ENCODE measurements at places on chromosomes 7 and 10.

- DNase-seq, result no peak
These were observed 23.5 kb upstream of the CNNM2 start for GRCh38 chr10:102894466-102895213.

GRCh38 chr7:2247141-2247995 lies 5.3 kb downstream of the NUDT1 start:
- no peak for DNase-seq

DNA sequence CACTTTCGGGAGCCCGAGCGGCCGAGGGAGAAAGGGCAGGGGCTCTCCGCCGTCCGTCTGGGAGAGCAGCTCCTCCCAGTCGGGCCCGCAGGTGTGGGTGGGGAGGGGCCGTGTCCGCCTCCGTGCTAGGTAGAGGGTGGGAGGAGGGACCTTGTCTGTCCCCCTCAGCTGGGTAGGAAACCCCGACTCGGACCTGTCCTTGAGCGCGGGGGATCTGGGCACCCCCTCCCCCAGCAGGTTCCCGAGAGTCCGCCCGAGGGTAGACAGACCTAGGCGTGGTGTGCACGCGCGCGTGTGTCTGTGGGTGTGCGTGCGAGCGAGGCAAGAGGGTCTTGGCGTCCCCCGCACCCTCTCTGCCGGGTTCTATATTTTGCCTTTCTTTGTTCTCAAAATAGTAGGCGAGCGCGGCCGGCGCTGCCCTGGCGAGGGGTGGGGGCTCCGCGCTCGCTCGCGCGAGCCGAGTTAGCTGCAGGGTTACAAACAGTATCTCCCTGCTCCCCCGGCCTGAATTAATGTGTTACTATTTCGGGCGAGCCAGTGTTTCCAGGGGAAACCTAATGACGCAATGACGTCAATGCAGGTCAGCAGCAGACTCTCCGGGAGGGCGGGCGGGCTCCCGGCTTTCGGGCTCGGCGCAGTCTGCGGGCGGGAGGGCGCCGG lies 73.9 kb upstream of the LEP start:
- no peak for DNase-seq

DNA sequence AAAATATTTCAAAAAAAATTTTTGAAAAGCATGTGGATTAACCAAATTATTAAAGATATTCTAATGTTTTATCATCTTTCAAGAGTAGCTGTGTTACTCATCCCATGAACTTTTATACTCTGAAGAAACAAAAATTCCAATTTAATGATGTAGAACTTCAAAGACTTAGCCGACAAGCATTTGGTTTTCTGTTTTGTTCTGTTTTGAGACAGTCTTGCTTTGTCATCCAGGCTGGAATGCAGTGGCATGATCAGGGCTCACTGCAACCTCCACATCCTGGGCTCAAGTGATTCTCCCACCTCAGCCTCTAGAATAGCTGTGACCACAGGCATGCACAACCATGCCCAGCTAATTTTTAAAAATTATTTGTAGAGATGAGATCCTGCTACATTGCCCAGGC lies 17.8 kb upstream of the LCOR start:
- DNase-seq, result no peak

DNA sequence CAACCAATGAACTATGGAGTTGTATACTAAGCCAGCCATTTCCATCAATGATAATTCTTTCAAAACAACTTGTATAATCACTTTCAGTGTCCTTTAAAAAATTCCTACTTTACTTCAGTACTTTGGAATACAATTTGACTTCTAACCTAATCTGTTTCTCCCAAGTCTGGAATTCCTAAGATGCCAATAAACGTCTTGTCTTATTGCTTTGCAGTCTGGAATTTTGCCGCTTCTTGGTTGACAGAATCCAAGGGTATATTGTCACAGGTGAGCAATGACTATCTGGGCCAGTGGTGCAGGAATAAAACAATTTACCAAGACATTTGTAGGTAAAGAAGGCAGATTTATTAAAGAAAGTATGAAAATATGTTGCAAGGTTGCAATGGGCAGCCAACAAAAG lies 21.8 kb downstream of the RP9 start:
- no peak for DNase-seq

GRCh38 chr10:89574368-89574767 lies 39.0 kb upstream of the SLC16A12 start:
- DNase-seq, result no peak

GRCh38 chr10:19347621-19348020 lies 299.0 kb downstream of the MALRD1 start:
- DNase-seq, result no peak

GRCh38 chr10:71204746-71205145 lies 7.6 kb upstream of the UNC5B start:
- DNase-seq, result no peak

GRCh38 chr7:94240902-94241301 lies 153.8 kb upstream of the COL1A2 start:
- no peak for DNase-seq

- no peak for DNase-seq
These were observed 34.3 kb upstream of the ADAM12 start for GRCh38 chr10:126422567-126422966.

- DNase-seq, result no peak
These were observed 52.6 kb downstream of the LRRC72 start for GRCh38 chr7:16579216-16579615.

GRCh38 chr10:29668628-29669027 lies 33.9 kb upstream of the SVIL start:
- DNase-seq, result no peak

DNA sequence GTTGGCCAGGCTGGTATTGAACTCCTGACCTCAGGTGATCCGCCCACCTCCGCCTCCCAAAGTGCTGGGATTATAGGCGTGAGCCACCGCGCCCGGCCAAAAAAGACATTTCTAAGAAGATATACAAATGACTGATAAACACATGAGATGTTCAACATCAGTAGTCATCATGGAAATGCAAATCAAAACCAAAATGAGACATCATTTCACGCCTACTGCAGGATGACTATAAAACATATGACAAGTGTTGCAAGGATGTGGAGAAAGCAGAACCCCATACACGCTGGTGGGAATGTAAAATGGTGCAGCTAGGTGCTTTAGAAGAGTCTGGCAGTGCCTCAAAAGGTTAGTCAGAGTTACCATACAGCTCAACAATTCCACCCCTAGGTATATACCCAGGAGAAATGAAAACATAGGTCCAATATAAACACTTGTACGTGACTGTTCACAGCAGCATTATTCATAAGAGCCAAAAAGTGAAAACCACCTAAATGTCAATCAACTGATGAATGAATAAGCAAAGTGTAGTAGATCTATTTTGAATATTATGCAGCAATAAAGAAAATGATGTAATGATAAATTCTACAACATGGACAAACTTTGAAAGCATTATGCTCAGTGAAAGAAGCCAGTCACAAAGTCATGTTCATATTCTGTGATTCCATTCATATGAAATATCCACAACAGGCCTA lies 24.5 kb downstream of the TMEM209 start:
- DNase-seq, result no peak

DNA sequence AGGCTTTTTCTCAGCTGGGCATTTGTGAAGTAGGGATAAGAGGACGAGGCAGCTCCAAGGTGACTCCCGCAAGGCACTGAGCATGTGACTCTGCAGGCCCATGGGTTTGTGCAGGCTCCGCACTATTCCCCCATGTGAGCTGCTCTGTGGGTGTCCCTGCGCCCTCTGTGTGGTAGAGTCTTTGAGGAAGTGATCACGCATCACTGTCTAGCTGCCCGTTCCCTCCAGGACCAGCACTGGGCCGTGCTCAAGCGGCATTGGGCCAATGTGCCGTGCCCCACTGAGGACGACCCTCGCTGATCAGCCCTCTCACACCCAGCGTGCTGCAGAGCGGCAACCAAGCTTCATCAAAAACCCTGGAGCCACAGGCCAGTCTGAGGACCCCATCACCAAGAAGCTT lies 7.5 kb downstream of the PRKAG2 start:
- no peak for DNase-seq

DNA sequence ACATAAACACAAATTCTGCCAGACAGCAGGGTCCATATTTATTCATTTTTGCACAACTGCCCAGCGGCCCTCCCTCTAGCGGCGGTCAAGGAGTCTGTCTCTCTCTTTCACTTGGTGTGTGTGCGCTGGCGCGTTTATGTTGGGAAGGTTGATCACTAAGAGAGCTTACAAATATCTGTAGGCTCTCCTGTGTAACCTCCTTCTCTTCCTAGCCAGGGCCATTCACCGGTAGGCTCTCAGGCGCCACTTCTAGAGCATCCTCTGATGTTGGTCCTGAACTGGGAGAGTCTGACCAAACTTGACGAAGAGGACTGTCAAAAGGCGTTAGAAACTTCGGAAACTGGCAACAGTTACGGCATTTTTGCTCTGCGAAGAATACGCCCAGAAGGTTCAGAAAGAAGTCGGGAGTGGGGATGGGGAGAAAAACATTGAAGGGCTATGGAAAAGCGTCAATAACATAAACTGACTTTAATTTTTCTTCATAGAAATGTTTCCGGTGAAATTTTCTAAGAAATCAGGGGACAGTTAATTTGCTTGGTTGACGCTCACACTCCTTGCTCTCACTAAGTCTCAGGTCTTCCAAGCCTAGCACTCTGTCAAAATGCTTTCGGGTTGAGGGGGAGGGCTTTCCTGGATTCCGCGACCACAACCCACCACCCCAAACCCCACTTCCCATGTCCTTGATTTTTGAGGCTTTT lies 731.1 kb downstream of the ZWINT start:
- DNase-seq, result no peak

- no peak for DNase-seq
These were observed 55.0 kb downstream of the BTAF1 start for GRCh38 chr10:91978585-91978984.
